ENCODE measurements at places on chromosomes 4 and X.

DNA sequence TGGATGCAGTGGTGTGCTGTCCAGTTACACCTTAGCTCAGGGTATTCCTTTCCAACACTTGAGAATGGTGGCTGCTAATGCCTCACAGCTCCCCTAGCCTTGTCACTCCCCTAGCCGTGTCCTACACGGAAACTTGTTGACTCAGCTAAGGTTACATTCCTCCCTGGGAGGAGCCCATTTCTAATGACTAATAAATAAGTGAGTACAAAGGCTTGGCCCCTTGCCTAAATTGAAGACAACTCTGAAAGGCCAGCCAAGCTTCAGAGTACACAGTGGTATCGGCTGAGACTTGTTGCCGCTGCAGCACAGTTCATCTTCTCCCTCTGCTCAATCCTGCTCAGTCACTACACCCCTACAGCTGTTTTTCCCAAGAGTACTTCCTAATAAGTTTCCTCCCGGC lies 21.2 kb upstream of the SLC25A31 start:
- DNase-seq: peak; percentile 99

GRCh38 chrX:10045327-10046000 lies 78.3 kb downstream of the CLDN34 start:
- DNase-seq: no peak

DNA sequence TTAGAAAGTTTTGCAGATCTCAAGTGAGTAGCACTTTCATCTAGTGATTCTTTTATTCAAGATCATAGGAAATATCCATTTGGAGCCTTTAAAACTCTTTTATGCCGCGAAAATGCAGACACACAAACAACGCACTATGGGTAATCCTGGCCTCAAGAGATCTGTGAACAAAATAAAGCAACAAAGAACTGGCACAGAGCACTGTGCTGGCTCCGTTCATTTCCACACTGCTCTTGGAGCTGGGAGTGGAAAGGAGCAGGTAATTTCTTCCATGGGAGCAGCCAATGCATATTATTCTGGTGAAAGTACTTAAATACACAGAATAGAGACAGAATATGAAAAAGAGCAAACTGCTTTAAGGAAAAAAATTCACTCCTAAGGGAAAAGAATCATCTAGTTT lies 172.7 kb upstream of the FRG1 start:
- no peak for DNase-seq

DNA sequence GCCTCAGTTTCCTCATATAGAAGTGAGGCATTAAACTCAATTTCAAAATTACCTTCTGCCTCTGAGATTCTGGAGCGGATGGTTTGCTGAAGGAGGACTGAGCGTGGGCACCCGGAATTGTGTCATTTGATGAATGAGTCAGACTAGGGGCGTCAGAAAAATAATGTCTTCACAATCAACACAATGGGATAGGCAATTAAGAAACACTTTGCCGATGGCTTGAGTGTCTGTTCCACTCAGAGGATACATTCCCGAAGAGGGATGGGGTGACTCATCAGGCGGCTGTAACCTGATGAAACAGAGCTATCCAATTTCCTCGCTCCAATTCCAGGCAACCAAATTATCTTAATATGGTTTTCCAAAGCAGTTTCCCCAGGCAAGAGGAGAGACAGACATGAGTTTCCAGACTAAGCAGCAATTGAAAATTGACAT lies 1.2 kb upstream of the CHRNA9 start:
- DNase-seq: peak; percentile 96

- DNase-seq: peak; percentile 88
Measured at GRCh38 chr4:148749403-148749802, 307.2 kb upstream of the NR3C2 start.

- DNase-seq: no peak
Measured at GRCh38 chr4:57044996-57045395, 65.2 kb downstream of the IGFBP7 start.

DNA sequence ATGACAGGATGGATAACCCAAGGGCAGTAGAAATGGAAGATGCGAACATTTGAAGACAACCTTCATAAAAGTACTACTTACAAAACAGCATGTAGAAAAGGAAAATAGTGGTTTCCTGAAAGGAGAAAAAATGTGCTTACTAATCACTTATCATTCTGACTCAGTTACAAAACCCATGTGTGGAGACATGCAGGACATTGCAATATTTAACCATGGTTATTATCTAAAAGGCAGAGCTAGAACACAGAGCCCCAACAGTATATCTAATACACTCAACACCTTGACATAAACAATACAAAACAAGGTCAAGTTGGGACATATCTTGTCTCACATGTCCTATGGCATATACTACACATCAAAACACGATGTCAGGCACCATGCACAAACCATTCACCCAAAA lies 55.9 kb downstream of the EIF4E start:
- DNase-seq: peak; percentile 72

DNA sequence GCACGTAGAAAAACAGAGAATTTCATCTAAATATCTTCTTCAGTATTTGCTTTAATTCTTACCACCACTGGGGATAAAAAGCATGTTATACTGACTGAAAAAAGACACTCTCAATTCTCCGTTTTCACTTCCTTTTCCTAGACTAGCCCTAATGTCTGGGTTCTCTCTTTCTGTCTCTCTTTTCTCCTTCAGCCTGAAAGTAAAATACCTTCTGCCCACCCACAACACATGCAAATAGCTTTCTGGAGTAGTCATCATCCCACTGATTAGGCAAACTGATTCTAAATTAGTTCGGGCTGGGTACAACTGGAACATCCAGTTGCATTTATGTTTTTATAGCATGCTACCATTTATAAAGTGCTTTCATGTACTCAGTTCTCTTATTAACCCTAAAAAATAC lies 142.4 kb upstream of the ANKRD50 start:
- peak; percentile 24 for DNase-seq

DNA sequence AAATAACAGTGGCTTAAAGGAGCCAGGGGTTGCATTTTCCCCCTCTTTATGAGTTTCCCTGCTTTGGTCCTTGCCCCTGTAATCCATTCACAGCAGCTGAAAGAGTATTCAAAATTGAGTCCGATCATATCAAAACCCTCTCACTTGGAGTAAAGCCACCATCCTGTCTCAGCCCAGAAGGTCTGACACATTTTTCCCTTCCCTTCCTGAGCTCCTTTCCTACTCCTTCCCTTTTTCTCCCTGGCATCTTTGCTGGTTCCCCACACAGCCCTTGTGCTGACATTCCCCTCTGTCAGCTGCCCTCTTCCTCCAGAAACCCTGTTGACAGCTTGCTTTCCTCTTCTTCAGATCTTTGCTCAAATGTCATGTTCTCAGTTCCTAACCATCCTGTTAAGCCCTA lies 295.6 kb downstream of the EVC2 start:
- no peak for DNase-seq

DNA sequence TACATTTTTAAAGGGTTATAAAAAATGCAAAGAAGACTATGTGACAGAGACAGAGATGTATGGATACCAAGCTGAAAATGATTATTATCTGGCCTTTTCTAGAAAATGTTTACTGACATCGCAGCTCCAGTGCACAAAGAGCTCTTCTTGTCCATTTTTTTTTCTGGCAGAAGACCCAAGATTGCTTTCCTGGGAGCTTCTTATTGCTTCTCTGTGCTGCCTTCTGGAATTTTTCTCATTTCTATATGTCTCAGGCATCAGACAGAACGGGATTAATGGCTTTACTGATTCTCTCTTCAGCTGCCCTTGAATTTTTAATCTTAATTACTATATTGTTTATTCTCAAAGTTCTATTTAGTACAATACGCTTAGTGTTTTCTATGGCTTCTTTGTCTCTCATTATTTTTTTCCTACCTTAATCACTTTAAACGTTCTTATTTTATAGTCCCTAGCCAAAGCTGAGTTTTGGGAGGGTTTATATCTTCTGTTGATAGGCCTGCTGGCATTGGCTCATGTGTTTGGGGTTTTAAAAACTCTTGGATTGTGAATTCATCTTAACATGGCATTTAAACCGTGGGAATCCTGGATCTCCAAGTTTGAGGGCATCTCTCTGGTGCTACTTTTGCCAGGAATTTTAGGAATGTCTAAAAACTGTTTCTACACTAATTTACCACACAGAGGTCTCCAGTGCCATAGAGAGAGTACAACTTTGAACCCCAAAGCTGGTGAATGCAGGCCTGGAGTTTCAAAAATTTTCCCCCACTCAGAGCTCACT lies 138.9 kb upstream of the LNX1 start:
- DNase-seq: no peak

- DNase-seq: no peak
Measured at GRCh38 chrX:67114635-67115034, 429.2 kb upstream of the AR start.

- no peak for DNase-seq
Measured at GRCh38 chr4:150049682-150050081, 28.6 kb upstream of the DCLK2 start.

- no peak for DNase-seq
Measured at GRCh38 chr4:2068566-2068965, 9.4 kb downstream of the NAT8L start.

DNA sequence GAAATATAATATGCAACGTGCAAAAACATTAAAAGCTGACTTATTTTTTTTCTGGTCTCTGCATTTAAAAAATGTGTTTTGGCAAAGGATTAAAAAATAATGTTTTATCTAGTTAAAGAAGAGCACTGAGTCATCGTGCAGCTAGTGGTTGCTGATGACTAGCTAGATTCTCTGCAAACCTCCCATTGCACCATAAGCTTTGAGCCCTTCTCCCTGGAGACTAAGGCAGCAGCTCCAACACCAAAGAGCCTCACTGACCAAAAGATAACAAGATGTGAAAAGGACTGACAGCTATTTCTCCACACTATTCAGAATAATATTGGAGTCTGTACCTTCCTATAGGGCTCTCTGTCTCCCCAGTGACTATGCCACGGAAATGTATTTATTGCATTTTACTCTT lies 424.3 kb downstream of the SLITRK2 start:
- no peak for DNase-seq

DNA sequence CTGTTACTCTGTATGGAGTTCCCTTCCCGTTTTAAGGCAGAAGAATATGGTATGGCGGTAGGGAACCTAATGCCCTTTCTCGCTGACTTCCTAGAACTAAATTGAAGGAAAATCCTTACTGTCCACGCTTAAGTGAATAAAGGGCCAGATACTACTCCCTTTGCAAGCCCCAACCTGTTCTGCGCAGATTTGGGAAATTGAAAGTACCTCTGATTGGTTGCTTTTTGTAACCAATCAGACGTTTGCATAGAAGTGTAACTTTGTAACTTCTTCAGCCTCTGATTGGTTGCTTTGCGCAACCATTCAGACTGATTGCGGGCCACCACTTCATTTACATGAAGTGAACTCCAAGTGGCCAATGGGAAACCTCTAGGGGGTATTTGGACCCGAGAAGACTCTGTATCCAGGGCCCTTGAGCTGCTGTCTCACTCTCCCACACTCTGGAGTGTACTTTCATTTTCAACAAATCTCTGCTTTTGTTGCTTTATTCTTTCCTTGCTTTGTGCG lies 1.2 kb upstream of the TMEM33 start:
- DNase-seq: no peak

GRCh38 chrX:23626651-23627050 lies 40.6 kb upstream of the PRDX4 start:
- DNase-seq: no peak

- no peak for DNase-seq
Measured at GRCh38 chrX:22148565-22148964, 116.4 kb downstream of the PHEX start.

GRCh38 chr4:8645753-8646124 lies 53.2 kb downstream of the CPZ start:
- DNase-seq: no peak

DNA sequence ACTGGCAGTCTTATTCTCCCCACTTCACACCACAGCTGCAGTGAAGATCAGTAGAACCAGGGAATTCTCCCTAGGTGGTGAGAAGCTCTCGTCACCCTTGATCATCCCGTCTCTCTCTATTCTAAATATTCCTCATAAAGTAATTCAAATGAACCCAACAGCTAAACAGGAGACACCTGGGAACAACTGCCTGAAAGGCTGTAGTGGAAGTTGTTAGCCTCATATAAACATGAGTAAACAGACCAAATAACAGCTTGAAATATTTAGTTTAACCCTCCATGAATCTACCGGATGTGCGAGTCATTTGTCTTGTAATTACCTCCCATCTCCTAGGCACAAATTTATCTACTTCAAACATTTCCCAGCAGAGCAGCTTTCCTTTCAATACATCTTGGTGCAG lies 30.4 kb upstream of the APELA start:
- no peak for DNase-seq

DNA sequence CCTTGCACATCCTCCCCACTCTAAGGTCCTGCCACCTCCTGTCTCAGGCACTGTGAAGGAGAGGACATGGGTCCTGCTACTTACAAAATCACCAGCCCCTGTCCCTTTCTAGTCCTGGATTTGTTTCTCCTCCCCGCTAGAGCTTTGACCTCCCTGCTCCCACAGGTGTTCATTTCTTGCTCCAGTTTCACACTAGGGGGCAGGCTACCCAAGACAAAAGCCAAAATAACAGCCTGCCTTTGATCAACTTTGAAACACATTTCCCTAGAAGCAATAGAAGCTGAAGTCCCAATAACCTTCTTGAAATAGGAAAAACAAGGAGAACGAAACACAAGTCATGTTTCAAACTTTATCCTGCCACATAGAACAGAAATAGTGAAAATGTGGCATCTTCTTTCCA lies 164.4 kb downstream of the QDPR start:
- DNase-seq: no peak

- DNase-seq: no peak
Measured at GRCh38 chr4:116272336-116272735, 813.0 kb downstream of the TRAM1L1 start.
